ENCODE measurements at places on chromosomes 16 and 17.

GRCh38 chr17:36930583-36930900 lies 6.7 kb upstream of the LHX1 start:
- DNase-seq, result no peak

GRCh38 chr17:67133161-67133560 lies 88.8 kb downstream of the CACNG1 start:
- no peak for DNase-seq

DNA sequence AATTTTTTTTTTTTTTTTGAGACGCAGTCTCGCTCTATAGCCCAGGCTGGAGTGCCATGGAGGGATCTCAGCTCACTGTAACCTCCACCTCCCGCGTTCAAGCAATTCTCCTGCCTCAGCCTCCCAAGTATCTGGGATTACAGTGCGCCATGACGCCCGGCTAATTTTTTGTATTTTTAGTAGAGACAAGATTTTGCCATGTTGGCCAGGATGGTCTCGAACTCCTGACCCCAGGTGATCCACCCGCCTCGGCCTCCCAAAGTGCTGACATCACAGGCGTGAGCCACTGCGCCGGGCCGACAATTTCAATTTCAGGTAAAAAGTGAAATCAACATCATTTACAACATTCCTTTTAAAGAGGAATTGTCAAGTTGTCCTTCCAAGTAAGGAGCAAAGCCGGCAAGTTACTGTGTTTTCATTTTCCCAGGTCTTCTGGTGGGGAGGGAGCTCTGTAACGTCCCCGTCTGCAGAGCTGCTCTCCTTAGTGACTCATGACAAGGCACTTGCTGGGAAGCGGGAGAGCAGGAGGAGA lies 873 bp downstream of the NPLOC4 start:
- DNase-seq, result no peak

- DNase-seq, result no peak
These were observed 6.8 kb downstream of the DUS1L start for GRCh38 chr17:82058855-82059249.

- DNase-seq, result no peak
These were observed 3.6 kb downstream of the PRSS33 start for GRCh38 chr16:2783581-2784357.

DNA sequence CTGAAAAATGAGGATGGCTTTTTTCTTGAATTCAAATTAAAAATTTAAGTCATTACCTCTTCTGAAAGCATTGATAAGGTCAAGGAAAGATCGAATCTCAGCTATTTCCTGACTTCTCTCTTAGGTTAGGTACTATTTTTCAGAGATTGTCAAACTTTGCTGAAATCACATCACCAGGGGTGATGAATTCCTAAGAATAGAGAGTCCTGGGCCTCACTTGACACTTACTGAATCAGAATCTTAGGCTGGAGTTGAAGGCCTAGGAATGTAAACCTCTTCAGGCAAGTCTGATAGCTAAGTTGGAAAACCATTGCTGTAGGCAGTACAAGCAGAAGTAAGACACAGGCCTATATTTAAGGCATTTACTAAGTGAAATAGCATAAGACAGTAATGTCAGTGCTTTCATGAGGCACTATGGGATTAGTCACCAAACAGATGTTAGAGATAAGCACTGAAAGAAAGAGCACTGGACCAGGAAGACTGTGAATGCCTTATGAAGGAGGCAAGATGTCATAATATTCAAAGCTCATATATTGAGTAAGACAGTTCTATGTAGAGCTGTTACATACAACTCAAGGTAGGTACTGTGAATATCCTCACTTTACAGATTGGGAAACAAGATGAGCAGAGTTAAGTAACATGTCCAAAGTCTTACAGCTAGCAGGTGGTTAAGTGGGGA lies 21.5 kb downstream of the DCAF7 start:
- no peak for DNase-seq

GRCh38 chr16:66924527-66925321 lies 611 bp downstream of the RRAD start:
- peak; percentile 52 for DNase-seq

GRCh38 chr17:61589990-61590389 lies 1.0 kb downstream of the NACA2 start:
- DNase-seq, result no peak
